Glutamatergic neuron (in vitro differentiated cells): ENCODE measurements at places on chromosomes 5 and 9.

GRCh38 chr5:127508644-127509373, 8.6 kb upstream of the PRRC1 start:
- no peak for DNase-seq

DNA sequence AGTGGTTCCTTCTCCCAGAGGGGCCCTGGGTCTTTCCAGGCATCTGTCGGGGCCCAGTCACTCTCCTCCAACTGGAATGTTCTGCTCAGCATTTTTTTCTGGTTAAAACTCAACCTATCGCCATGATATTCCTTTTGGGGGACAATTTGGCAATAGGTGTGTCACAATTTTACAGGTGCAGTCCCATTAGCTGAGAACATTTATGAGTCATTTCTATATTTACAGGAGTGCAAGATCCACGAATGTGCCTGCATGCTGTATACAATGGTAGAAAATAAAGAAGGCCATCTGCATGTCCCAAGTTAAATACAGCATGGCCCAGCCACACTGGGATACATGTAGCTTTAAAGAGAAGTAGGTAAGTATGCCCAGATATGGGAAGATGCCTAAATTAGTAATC, 28.8 kb upstream of the SEMA4D start:
- no peak for DNase-seq

- no peak for DNase-seq
Observed at GRCh38 chr9:134796882-134797281, 83.7 kb upstream of the FCN2 start.

- no peak for DNase-seq
Observed at GRCh38 chr5:66587771-66588170, 8.4 kb upstream of the MAST4 start.

DNA sequence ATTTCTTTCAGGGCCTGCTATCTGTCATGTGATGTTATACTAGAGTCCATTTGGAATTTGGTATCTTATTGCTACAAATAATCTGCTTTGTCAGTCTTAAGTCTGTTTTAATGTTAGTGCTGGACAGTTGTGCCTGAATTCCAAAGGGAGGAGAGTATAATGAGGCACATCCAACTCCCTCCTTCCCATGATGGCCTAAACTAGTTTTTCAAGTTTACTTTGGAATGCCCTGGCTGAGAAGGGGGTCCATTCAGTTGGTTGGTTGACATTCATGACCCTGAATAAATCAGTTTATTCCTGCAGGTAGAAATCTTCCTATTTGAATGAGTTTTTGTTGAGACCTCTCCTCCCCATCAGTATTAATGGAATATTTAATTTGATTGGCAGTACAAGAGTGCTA, 9.4 kb upstream of the LRRTM2 start:
- DNase-seq: no peak
